ENCODE measurements at places on chromosomes 3 and 15.

DNA sequence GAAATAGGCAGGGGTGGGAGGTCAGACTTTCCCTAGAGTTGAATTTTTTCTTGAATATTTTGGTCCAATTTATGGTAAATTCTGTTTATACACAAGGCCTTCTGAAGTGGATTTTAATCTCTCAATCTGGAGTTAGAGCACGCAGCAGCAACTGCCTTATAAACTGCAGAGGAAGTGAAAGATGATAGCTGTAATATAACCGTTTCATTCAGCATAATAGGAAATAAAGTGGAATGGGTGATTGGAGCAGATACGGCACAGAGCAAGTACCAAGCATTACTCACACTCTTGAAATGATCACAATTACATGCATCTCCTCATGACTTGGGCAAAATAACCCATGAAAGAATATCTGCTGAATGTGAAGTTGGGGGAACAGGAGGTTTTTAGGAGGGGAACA lies 106.8 kb downstream of the ARRDC4 start:
- no peak for DNase-seq
- no peaks in the 10 kb centered on the region for H3K27me3 ChIP-seq
- no peaks in the 10 kb centered on the region for H3K4me1 ChIP-seq
- H3K4me3 ChIP-seq: no peak overlapping the region
- H3K36me3 ChIP-seq: no peaks in the 10 kb centered on the region
- no peak overlapping the region for H3K27ac ChIP-seq

GRCh38 chr15:67782691-67782991 lies 42.7 kb upstream of the SKOR1 start:
- DNase-seq: no peak
- H3K36me3 ChIP-seq: no peaks in the 10 kb centered on the region
- H3K4me1 ChIP-seq: peaks cover 13% of the 10 kb centered on the region
- no peak overlapping the region for H3K4me3 ChIP-seq

DNA sequence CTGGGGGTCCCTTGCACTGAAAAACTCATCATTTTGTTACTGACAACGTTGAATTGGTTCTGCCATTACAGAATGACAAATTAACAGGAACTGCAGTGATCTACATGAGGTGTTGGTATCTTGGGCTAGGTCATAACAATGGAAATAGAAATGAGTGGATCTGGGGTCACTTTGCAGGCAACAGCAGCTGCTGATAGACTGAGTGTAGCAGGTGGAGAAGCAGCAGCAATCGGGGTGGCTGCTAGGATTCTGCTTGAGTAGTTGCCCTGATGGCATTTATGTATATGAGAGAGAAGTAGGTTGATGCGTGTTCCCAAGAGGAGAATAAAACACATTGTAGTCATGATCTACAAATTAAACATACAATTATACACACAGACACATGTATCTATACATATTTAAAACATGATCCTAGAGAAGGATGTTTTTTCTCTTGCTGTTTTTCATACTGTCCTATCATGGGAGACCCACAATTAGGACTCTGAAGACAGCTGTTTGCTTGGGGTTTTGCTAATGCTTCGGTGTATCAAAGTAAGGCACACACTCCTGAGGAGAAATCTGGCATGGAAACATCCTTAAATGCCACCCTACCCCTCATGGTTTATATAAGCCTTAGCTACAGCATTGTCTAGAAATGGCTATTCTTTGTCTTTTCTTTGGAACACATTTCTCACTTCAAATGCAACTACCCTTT lies 15.8 kb upstream of the THBS1 start:
- no peaks in the 10 kb centered on the region for H3K4me1 ChIP-seq
- no peak overlapping the region for H3K27ac ChIP-seq
- DNase-seq: no peak
- H3K36me3 ChIP-seq: no peaks in the 10 kb centered on the region
- no peak overlapping the region for H3K4me3 ChIP-seq
- no peaks in the 10 kb centered on the region for H3K27me3 ChIP-seq

- no peaks in the 10 kb centered on the region for H3K27me3 ChIP-seq
- H3K4me3 ChIP-seq: no peak overlapping the region
- H3K4me1 ChIP-seq: peaks cover 15% of the 10 kb centered on the region
- no peak for DNase-seq
- no peak overlapping the region for H3K27ac ChIP-seq
- H3K36me3 ChIP-seq: no peaks in the 10 kb centered on the region
Measured at GRCh38 chr15:74322558-74323180, 44.8 kb downstream of the CYP11A1 start.

DNA sequence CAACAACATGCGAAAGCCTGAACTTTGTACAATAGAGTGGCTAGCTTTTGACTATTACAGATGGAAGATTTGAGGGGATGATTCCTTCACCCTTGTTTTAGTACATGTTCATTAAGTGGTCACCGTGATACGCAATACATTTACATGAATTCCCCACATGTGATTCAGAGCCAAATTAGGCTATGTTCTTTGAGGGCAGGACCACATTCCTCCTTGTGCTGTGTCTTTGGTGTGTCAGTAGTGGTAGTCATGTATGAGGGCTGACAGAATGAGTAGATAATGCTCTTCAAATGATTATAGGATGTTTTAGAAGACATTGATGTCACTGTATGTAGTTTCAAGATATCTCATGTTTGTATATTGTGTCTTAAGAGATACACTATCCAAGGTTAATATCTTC lies 12.1 kb downstream of the PTPRG start:
- DNase-seq: no peak
- no peaks in the 10 kb centered on the region for H3K36me3 ChIP-seq
- no peaks in the 10 kb centered on the region for H3K27me3 ChIP-seq

DNA sequence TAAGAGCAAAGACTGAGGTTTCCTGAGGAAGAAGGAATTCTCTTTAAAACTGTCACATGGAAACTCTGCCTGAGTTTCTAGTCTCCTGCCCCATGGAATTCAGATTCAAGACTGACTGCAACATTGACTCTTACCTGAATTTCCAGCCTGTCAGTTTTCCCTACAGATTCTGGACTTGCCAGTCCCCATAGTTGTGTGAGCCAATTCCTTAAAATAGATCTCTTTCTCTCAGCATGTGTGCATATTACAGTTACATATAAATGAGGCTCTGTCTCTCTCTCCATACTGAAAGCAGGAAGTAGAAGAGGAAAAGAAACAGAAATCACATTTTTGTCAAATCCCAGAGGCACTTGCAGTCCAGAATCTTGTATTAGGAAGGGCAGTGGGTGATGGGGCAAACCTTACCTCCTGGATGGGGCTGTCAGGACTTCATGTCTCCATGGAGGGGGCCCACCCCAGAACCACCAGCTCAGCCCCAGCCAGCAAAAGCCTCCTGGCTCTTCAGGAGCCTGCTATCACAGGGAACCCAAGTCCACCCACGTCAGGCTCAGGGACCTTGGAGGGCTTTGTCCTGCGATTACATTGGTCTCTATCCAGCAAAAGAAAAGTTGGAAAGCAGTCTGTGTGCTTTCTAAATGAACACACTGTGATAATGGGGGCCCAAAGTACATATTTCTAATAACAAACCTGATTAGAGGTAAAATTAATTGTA lies 18.8 kb upstream of the GOLGA8J start:
- H3K4me3 ChIP-seq: no peak overlapping the region
- no peaks in the 10 kb centered on the region for H3K4me1 ChIP-seq
- no peaks in the 10 kb centered on the region for H3K27me3 ChIP-seq
- H3K36me3 ChIP-seq: no peaks in the 10 kb centered on the region
- H3K27ac ChIP-seq: no peak overlapping the region
- no peak for DNase-seq

- H3K27ac ChIP-seq: no peak overlapping the region
- no peaks in the 10 kb centered on the region for H3K27me3 ChIP-seq
- DNase-seq: no peak
- no peaks in the 10 kb centered on the region for H3K4me1 ChIP-seq
Measured at GRCh38 chr3:55177749-55178148, 249.9 kb upstream of the LRTM1 start.

GRCh38 chr15:88127432-88127790 lies 129.1 kb downstream of the NTRK3 start:
- no peaks in the 10 kb centered on the region for H3K36me3 ChIP-seq
- no peaks in the 10 kb centered on the region for H3K27me3 ChIP-seq
- no peak for DNase-seq
- H3K27ac ChIP-seq: no peak overlapping the region
